ENCODE measurements at places on chromosomes 16 and 17. TPM values are rescaled to one million over a fixed set of nuclear protein-coding genes. Genes with fewer than 3 reads are reported as not detected.

Gene USP6
- not detected for total RNA-seq

Gene GRAP
- 0.13 TPM for total RNA-seq

Gene CLEC16A
- total RNA-seq, result 17.0 TPM

Gene MYH1
- total RNA-seq, result not detected

Gene CD300E
- not detected for total RNA-seq

Gene DNAAF1
- not detected for total RNA-seq

Gene ACAP1
- 0.33 TPM for total RNA-seq

Gene ENPP7
- total RNA-seq, result not detected

Gene ALOXE3
- total RNA-seq, result not detected

Gene WNT9B
- total RNA-seq, result not detected

Gene ANKS4B
- total RNA-seq, result not detected

Gene WWP2
- total RNA-seq, result 34.9 TPM

Gene CDK5RAP3
- 106 TPM for total RNA-seq

Gene CDT1
- total RNA-seq, result 3.8 TPM

Gene PTGES3L
- total RNA-seq, result 0.23 TPM

Gene CXCL16
- total RNA-seq, result 4.5 TPM

Gene IGSF6
- not detected for total RNA-seq

Gene NUBP2
- 54.7 TPM for total RNA-seq

Gene PRSS33
- not detected for total RNA-seq

Gene PMFBP1
- total RNA-seq, result not detected

Gene CACNG3
- total RNA-seq, result not detected

Gene HP
- 0.20 TPM for total RNA-seq

Gene BCAR1
- 165 TPM for total RNA-seq

Gene PRSS27
- 0.69 TPM for total RNA-seq

All from smooth muscle cell of the pulmonary artery (primary cell).